ENCODE measurements at places on chromosomes 16 and 17.

DNA sequence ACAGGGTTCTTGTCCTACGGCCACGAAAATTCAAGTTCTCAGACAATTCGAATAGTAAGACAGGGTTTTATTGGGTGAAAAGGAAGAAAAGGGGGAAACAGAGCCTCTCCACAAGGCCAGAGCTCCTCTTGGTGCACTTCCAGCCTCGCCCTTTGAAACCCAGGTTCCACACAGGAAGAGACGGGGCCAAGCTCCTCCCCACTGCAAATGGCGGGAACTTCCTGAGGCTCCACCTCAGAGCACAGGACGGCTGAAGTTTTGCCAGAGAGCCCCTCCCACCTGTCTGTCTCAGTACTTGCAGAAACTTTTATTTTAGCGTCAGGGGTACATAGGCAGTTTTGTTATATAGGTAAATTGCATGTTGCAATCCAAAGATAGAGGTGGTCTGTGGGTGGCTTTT, 165.7 kb upstream of the CDH8 start:
- peak; percentile 1 for DNase-seq

DNA sequence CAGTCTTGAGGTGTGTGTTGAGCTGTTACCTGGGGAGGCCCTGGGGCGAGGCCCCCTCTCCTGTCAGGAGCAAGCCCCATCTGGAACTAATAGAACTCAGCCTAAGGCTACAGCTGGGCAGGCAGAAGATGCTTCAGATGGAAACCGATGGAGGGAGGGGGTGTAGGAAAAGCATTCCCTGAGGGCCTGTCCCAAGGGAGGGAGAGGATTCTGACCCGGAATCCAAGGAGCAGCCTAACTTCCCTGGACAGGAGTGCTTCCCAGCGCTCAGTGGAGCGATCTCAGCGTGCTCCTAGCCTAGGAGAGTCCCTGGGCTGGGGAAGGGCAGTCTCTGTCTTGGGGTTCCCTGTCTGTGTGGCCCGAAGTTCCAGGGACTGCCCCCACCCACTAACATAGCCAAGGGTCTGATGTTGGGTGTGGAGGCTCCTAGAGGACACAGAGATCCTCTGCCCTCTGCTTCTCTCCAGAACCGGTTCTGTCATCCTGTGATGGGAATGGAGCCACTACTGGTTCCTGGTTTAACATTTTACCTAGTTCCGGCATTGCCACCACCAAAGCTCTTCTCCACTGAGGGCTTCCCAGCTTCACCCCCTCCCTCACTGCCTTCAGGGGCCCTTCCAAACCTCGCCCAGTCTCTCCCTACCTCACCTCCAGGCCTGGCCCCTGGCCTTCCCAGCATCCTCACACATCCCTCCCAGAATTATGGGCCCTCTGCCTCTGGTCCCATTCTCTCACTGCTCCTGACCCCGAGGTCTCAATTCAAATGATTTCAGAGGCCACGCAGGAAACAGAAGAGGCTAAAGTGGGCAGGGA, 58.7 kb downstream of the RTN4RL1 start:
- DNase-seq = peak; percentile 74

- no peak for DNase-seq
These were observed 56.3 kb downstream of the SOX9 start for GRCh38 chr17:72176951-72177660.

DNA sequence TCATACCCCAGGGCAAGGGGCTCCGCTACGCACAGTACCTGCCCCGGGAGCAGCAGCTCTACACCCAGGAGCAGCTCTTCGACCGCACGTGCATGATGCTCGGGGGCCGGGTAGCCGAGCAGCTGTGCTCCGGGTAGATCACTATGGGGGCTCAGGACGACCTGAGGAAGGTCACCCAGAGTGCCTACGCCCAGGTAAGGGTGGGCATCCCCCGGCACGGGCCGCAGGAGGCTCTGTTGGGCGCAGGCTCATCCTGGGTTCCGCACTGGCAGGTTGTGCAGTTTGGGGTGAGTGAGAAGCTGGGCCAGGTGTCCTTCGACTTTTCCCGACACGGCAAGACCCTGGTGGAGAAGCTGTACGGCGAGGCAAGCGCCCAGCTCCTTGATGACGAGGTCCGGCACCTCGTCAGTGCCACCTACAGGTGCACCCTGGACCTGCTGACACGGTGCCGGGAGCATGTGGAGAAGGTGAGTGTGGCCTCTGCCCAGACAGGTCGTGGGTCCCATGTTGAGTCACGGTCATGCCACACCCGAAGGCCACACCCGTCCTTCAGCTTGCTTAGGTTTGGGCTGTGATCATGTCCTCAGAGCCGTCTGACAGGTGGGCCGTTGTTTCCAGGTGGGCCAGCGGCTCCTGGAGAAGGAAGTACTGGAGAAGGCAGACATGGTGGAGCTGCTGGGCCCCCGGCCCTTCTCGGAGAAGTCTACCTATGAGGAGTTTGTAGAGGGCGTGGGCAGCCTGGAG, 19.3 kb downstream of the DBNDD1 start:
- no peak for DNase-seq

GRCh38 chr17:63344383-63344782, 101.7 kb downstream of the CYB561 start:
- DNase-seq = no peak

DNA sequence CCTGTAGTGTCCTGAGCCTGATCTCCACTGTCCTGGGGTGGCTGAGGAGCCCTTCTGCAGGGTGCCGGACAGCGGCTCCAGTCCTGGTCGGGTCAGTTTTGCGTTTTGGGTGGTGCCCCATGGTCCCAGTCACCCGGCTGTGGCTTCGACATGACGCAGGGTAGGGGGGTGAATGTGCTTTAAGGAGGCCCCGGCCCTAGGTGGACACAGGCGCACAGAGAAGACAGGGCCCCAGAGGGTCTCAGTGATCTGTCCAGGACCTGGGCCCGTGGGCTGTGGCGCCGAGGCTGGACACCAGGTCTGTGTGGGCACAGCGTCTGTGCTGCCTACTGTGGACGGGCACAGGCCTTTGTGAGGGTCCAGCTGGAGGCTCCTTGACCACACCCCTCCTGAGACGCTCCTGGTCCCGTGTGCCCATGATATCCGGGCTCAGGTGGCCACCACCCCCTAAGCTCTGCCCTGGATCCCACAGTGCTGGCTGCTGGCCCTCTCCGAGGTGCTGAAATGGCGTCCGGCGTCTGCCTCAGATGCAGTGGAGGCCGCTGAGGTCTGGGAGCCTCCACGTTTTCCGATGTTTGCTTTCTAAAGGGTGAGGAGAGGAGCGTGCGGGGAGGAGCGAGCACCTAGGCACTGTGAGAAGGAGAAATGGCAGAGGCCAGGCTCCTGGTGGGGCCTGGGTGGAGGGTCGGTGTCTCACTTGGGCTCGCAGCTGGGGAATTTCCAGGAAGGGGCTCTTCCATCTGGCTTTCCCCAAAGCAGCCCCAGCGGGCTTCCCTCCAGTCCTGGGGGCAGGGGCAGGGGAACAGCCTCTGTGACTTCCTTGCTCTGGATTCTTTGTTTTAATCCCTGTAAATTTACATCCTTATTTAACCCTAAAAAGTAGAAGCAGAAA, 56.1 kb upstream of the ACSF3 start:
- DNase-seq = no peak

Measured in NCI-H82 (cell line).